MG63 (cell line): ENCODE measurements at places on chromosomes 12 and 14. TPM values are rescaled to one million over a fixed set of nuclear protein-coding genes. Genes with fewer than 3 reads are reported as not detected.

GRCh38 chr12:71162832-71163763 is 5.3 kb upstream of the TSPAN8 start:
- DNase-seq: no peak

DNA sequence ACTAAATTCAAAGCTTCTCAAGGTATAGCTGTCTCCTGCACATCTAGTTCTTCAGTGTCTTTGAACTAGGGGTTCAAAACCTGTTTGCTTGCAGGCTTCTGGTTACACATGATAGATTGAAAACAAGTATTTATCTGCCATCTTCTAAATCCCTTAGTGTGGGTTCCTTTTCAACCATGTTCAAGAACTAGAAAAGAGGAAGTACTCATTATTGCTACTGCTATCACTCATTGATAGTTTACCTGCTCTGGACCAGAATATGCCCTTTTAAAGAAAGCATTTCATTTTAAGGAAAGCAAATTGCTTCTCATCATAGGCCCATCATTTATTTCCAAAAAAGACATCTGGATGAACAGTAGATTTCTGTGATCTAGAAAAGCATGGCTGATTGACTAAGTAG is 37.1 kb upstream of the VSX2 start:
- DNase-seq: no peak

DNA sequence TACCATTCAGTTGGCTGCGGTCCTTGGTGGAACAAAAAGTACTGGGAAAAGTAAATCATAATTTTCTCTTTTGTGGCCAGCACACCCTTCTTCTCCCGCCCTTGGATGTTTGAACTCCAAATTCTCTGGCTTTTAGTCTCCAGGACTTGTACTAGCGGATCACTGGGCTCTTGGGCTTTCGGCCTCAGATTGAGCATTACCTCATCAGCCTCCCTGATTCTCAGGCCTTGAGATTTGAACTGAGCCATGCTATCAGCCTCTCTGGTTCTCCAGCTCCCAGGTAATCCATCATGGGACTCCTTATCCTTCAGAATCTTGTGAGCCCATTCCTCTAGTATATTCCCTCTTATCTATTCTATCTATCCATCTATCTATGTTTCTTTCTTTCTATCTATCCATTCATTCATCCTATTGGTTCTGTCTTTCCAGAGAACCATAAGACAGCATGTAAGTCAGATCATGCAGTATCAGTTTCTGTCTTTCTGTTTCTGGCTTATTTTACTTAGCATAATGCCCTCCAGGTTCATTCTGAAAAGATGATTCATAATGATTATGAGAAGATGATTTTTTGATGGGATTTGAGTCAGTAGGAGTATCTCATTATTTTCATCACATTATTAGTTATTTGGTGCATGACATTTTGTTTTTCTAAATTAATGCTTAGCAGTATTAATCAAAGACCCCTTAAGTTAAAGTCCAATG is 814.9 kb downstream of the LRFN5 start:
- DNase-seq: no peak

GRCh38 chr12:93654421-93654820 is 22.8 kb upstream of the CRADD start:
- no peak for DNase-seq

- no peak for DNase-seq
These were observed 26.9 kb upstream of the FERMT2 start for GRCh38 chr14:52977798-52978197.

DNA sequence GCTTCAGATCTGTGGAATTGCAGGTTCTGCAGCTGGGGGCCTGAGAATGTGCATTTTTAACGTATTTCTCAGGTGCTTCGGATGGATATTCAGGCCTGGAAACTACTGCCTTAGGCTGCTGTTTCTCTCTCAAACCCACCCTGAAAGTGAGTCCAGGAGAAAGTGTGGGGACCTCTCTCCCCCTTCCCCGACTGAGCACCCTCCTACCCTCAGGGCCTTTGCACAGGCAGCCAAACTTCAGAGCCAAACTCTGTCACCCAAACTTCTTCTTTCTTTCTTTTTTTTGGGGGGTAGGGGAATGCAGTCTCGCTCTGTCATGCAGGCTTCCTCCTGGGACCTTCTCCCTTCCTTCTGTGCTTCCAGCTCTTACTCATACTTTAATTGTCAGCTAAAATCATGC is 82.4 kb upstream of the FBXO21 start:
- no peak for DNase-seq

DNA sequence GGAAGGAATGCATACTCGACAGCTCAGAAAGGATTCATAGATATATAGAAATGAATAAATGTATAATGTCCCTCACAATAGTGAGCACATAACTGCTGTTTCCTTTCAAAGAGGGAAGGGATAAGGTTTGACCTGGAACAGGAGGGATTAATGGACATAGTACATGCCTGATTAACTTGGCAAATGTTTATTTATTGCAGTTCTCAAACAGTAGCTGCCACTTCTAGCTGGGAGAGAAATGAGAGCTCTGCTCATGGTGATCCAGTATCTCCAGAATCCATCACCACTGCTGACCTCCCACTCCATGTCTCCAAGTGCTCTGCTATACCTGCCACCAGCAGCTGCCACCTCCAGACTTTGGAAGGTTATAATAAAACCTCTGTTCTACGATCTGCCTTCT is 108.1 kb downstream of the LRIG3 start:
- DNase-seq: no peak

DNA sequence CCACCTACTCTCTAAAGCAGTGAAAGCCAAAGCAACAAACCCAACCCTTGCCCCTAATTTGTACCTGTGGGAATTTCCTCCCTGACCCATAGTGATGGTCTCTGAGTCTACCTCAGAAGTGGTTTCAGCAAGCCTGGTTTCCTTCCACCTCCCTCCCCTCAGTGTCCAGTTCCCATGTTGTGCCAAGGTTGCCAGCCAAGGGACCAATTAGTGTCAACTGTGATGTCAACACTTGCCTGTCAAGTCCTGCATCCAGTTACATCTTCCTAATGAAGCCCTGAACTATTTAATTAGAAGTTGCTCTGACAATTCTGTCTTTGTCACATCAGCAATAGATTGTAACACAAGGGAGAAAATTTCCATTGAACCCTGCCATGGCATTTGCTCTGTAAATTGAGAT is 194.4 kb upstream of the CCDC196 start:
- no peak for DNase-seq

DNA sequence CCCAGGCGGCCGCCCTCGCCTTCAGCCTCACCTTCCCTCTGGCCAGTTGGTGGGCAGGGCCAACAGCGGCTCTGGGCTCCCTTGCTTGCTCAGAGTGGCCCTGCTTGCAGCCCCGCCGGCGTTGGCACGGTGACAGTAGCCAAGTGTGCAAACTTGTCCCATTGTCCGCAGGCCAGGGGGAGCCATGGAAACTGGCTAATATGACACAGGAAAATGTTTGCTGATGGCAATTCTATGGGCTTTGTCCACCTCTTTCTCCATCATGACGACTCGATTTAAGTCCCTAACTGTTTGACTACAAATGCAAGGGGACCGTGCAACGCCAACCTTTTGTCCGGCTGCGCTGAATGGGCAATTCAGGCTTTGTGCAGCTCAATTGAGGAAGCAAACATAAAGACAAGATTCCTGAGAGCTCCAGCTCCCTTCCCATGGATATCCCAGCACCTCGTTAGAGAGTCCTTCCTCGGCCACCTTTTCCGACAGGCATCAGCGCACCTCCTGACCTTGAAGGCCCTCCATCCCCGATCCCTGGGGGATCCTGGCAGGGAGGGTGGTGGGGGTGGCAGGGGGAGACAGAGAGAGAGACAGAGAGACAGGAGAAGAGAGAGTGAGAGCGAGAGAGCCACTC is 785 bp upstream of the FAM181A start:
- no peak for DNase-seq

DNA sequence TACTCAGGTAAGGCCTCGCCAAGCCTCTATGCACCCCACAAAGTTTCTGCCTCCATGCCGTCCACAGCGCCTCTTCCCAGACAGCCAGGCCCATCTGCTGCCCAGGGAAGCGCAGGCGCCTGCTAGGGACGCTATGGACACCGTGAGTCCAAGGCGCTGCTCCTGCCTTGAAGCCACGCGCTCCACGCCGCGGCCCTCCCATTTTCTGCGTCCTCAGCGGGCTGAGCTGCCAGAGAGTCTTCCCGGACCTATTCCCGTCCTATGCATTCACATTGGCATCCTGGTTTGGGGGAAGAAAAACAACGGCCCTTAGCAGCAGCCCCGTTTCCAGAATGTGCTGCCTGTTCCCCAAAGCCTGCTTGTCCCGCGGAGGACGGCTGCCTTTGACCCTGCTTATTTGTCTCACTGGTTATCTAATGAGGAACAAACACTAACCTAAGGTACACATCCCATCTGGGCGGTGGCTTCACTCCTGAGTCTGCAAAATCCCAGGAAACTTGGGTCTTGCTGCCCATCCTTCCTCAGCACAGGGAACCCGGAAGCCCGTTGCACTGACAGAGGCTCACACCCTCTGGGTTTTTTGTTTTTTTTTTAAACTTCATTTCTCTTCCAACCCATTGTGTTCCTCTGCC is 38.0 kb downstream of the MMAB start:
- no peak for DNase-seq

DNA sequence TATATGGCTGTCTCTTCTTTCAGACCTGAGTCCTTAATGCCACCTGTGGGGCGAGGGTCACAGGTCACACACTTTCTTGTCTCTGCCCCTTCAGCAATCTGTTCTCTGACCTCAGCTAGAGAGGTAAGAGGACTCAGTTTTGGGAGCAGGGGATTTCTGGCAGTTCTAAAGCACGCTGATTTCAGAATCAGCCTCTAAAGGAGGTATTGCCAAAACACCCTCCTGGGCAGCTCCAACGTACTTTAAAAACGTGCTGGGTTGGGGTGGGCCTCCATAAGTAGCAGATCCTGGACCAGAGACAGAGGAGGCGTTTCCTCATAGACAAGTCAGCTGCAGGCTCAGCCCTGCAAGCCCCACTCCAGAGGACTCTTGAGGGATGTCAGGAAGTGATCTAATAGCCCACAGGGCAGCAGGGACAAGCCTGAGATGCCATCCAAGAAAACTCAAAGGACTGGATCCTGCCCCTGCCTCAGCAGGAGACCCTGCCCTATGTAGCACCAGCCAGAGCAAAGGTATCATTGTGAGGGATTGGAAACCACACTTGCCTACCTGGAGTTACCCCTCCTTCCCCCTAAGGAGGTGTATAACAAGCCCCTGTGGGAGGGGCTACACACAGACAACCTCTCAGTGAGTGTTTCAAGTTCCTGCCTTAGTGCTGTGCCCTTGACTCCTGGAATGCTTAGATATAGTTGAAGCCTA is 8.5 kb downstream of the CTDSP2 start:
- peak; percentile 75 for DNase-seq

DNA sequence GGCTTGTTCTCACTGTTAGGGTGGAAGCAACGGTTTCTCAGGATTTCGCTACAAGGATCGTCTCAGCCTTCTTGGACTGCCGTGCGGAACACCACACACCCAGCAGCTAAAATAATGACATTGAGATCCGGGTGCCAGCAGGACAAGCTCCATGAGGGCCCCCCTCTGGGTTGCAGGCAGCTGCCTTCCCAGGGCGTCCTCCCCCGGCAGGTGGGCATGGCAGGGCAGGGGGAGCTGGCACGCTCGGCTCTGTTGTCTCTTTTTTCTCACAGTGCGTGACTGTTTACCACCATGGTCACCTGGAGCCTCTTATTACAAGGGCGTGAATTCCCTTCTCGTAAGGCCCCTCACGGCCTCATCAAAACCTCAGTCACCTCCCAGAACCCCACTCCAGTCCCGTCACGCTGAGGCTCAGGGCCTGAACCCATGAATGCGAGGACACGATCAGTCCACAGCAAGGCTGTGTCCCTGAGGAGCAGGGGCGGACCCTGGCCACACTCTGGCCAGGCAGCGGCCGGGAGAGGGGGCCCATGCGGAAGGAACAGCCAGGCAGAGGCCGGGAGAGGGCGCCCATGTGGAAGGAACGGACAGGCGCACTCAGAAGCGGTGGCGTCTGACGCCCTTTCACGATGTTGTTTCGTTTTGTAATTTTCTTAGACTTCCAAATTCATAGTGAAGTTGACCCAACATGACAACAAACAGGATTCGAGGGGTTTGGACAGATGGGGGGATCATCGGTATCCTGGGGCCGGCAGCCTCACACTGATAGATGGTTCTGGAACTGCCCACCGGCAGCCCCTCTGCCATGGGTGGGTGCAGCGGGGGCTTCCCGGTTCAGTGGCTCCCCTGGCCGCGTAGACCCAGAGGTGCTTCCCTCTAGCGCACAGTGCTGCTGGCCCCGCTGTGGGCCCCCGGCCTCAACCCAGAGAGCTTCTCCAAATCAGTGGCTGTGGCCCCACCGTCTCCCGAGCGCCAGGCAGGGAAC is 10.0 kb downstream of the LRCOL1 start:
- DNase-seq: peak; percentile 75

DNA sequence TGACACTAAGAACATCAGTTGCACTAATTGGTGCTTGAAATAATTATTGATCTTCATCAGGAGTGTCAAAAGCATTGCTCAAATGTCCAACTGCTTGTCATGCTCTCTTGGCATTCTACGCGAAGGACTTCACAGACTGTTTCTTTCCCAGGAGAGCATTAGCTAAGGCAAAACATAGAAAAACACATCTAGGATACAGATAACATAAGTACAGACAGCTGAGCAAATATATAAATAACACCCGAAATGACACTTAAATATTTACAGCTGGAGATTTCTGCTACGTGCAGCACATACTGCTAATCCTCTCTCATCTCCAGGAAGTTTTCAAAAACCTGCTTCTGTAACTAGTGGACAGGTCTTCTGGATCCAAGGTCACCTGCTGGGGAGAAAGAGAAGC is 120.0 kb upstream of the PRMT8 start:
- DNase-seq: no peak

- no peak for DNase-seq
These were observed 17.7 kb downstream of the RFX4 start for GRCh38 chr12:106600503-106600902.

MANSC1 gene
- 0.92 TPM in 1 of 2 replicates, not detected in the other for total RNA-seq

ACVRL1 gene
- total RNA-seq: 0.52 and 1.4 TPM in 2 replicates

KCNJ8 gene
- total RNA-seq: not detected in 2 replicates

POTEG gene
- not detected in 2 replicates for total RNA-seq
